ENCODE measurements at places on chromosomes 13 and 19.

- no peak for DNase-seq
These were observed 1.8 kb upstream of the NCCRP1 start for GRCh38 chr19:39194832-39195542.

GRCh38 chr19:412356-413355 is 3.7 kb upstream of the C2CD4C start:
- no peak for DNase-seq

DNA sequence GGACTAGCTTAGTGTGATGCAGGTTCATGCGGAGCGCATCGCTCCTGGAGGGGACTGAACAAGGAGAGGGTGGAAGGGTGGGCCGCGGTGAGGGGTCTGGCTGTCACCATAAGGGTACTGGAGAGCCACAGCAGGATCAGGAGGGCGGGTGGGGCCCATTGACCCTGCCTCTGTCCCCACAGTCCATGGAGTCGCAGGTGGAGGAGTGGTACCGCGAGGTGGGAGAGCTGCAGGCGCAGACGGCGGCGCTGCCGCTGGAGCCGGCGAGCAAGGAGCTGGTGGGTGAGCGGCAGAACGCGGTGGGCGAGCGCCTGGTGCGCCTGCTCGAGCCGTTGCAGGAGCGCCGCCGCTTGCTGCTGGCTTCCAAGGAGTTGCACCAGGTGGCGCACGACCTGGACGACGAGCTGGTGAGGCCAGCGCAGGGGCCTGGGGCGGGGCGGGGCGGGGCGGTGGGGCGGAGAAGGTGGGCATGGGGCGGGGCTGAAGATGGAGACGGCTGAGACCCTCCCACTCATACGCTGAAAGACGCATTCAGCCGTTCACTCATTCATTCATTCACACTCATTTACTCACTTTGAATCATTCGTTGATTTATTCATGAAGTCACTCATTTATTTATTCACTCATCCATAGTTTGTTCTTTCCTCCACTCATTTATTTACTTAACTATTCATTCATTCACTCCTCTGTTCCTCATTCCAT is 27.5 kb upstream of the SHKBP1 start:
- DNase-seq: no peak

DNA sequence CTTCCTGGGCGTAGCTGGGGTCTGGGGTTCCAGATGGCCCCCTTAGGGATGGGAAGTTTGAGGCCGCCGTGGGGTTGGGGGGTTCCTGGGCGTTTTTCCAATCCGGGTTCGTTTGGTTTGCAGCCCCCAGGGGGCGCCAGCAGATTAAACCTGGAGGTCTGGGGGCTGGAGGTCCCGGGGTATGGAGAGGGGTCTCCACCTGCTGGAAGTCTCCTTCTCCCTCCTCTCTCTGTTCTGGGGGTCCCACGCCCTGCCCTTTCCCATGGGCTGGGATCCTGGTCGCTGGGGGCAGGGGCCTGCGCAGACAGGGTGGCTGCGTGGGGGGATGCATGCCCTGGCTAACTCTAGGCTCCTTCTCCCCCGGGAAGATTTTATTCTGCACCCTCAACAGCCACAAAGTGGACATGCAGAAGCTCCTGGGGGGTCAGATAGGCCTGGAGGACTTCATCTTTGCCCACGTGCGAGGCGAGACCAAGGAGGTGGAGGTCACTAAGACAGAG is 899 bp downstream of the GIPC3 start:
- no peak for DNase-seq

- no peak for DNase-seq
These were observed 78.7 kb downstream of the ZNF536 start for GRCh38 chr19:30450835-30451321.

DNA sequence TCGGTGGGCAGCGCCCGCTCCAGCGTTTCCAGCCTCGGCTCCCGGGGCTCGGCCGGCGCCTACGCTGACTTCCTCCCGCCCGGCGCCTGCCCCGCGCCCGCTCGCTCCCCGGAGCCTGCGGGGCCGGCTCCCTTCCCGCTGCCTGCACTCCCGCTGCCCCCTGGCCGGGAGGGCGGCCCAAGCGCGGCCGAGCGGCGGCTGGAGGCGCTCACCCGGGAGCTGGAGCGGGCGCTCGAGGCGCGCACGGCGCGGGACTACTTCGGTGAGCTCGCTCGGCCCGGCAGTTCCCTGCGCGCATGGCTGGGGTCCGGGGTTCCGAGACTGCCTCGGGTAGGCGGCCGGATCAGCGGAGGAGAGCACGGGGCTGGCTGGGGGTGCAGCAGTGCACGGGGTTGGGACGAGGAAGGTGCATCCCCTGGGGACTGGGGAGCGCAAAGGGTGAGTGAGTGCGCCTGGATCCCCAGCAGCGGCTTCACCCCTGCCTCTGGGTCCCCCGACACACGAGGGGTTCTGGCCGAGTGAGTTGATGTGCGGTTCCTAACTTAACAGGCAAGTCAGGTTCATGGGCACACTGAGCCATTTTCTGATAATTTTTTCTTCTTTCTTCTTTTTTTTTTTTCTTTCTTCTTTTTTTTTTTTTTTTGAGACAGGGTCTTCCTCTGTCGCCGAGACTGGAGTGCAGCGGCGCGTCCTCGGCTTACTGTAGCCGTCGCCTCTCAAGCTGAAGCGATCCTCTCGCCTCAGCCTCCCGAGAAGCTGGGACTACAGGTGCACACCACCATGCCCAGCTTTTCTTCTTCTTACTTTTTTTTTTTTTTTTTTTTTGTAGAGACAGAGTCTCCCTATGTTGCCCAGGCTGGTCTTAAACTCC is 1.1 kb downstream of the WTIP start:
- DNase-seq: no peak

DNA sequence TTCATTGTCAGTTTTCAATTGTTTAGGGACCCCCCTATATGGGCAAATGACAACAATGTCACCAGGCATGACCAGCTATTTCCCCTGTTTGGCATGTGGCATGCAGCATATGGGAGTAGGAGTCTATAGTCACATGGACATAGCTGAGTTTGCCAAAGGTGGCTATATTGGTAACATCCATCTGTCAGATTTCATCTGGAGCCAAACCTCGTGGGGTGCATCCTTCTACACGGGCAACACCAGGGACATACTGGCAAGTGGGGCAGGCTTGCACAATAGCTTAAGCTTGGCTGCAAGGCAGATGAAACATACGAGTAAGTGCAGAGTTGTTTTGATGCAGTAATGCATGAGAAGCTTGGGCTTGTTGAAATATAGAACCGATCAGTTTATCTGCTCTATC is 24.5 kb upstream of the ZNF816 start:
- DNase-seq: no peak

GRCh38 chr19:40519352-40520322 is 52.8 kb downstream of the SPTBN4 start:
- no peak for DNase-seq

DNA sequence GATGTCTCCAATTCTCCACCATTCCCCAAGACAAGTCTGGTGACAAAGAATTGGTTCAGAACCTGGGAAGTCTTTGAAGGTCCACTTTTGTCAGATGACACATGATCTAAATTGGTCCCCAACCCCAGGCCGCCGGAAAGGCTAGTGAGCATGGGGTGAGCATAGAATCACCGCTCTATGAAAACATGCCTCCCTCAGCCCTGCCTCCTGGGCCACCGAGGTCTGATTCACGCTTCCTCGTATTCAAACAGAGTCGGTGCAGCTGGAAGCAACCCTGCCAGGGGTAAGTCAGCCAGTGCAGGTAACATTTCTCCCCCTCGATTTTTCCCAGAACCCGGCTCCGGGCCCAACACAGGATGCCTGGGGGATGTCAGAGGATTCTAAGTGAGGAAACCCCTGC is 33.9 kb upstream of the KLF2 start:
- no peak for DNase-seq

GRCh38 chr19:32622002-32622401 is 41.0 kb downstream of the PDCD5 start:
- DNase-seq: no peak

DNA sequence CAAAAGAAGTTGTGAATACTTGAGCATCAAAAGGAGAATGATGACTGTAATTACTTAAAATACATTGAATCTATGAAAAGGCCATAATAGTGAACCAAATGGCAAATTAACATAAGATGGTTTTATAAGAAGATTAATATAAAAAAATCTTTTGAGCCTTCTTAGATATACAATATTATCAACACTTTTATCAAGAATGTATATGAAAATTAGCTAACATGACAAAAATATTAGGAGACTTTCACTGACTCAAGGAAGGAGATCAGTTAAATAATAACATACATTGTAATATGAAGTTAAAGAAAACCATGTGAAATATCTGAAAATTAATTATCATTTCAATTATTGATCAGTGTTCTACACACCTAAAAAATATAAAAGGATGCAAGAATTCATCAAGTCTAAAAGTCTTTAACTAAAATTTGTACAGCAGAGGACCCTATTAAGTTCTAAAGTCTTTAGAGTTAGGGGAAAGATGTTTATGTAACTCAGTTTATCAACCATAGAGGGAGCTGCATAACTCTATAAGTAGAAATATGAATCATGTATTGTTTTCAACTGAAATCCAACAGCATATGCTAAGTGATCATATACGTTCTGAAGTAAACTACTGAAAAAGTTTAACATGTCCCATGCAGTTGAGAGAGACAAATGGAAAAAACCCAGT is 756.1 kb upstream of the MIR17HG start:
- DNase-seq: no peak

GRCh38 chr13:25899952-25900351 is 151.9 kb downstream of the SHISA2 start:
- no peak for DNase-seq

DNA sequence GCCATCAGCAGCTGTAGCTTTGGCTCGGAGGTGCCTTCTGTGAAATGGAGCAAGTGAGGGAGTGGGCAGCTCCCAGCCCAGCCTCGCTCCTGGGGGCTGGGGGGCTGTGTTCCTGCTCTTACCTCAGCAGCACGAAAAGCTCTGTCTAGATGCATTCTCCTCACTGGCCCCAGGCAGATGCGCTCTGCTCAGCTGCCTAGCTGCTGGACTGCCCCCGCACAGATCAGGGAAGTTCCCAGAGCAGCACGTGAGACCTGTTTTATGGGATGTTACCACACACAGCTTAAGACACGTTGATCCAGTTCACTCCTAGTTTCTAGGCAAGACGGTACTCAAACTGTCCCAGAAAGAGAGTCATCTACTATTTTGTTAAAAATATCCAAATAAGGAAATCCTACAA is 13.6 kb downstream of the LCP1 start:
- DNase-seq: no peak

DNA sequence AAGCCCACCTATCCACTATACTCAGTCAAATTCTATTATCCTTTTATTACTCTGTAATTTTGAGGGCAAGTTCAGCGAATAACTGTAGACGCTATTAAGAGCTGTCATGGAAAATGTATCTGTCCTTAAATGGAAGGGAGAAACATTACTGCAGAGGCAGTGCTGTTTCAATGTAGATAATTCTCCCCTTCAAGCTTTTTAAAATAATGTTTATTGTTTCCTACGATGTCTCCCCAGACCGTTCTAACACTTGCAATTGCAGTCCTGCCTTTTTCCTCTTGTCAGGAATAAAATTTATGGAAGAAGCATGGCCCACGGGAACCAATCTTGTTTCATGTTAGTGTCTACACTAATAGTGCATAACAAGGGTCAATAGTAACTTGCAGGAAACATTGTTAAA is 159.5 kb downstream of the GPC6 start:
- DNase-seq: no peak

DNA sequence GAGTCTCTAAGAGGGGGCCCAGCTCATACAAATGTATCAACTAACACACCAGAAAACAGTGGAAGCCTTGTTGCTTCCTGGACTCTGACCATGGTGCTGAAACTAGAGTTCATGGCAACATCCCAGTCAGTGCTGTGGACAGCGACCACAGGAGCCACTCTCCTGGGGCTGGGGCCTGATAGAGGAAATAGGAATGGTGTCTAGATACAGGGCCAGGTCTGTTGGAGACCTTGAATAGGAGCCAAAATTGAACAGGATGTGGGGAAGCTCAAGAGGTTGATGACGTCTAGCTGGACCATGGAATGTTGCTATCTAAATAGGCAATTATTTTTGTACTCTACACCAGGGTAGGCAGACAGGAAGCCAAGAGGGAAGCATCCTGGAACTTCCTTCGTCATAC is 21.7 kb downstream of the LILRB4 start:
- no peak for DNase-seq

- DNase-seq: no peak
These were observed 729 bp upstream of the ARID3A start for GRCh38 chr19:925087-925525.

- DNase-seq: no peak
These were observed 7.3 kb downstream of the OPA3 start for GRCh38 chr19:45577111-45577905.

Measured in cortex of kidney (tissue), 1 donor.